ENCODE measurements at places on chromosomes 4 and X. TPM values are rescaled to one million over a fixed set of nuclear protein-coding genes. Genes with fewer than 3 reads are reported as not detected.
A peak's percentile ranks its signal among the peaks of the same experiment; 100 is the strongest.

GRCh38 chr4:81457921-81458520 lies 13.7 kb downstream of the RASGEF1B start:
- DNase-seq = no peak

DNA sequence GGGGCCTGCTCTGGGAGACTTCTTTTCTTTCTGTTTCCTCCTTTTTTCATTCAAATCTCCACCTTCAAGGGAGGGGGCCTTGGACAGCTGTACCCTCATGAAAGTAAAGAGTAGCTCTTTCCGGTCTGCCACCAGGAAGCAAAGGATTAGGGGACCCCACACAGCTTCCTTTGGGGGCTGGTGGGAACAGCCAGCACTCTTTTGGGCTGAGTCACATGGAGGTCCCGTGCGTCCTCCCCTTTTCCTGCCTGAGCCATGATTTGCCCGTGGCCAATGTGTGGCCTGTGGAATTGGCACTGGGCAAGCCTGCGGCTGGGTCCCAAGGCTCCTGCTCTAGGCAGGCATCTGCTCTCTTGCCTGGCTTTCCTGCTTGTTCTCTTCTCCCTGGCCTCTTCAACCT lies 65.5 kb downstream of the FHDC1 start:
- DNase-seq = no peak

Gene C4orf46
- 4.3 TPM for total RNA-seq

GRCh38 chrX:11111947-11112346 lies 815 bp downstream of the HCCS start:
- DNase-seq = no peak

Gene PNMA6A
- total RNA-seq = 0.39 TPM

DNA sequence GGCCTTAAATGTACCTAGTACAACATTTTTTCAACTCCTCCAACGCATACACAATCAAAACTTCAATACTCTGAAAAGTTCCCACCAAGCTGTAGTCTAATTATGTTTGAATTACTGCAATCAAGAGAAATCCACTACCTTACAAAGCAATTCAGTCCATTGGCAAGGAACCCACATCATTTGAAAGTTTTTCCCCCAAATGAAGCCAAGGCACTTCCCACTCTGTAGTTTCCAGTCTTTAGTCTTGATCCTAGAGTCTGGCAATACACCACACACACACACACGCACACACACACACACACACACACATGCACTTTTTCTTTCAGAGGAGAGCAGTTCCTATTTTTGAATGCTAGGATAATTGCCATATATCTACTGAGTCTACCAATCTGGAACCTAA lies 79.6 kb downstream of the ANTXR2 start:
- DNase-seq = no peak

DNA sequence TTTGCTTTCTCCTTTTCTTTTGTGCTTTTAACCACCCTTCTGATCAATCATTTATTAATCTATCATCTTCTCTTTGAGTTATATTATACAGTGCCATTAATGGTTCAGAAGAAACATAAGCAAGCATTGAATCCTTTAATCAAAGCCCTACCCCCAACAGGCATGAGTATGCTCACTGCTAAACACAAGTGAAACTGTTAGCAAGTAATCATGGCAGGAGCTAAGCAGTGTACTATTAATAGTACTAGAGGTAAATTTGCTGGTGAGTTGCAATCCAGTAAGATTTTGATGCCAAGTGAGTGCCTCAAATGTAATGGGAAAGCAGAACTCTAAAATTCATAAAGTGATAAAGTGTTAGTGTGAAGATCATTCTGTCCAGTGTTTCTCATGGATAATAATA lies 57.2 kb downstream of the FNIP2 start:
- DNase-seq = no peak

GRCh38 chrX:31371956-31372355 lies 300.1 kb upstream of the FTHL17 start:
- DNase-seq = no peak

Gene S100G
- total RNA-seq = not detected

- no peak for DNase-seq
Measured at GRCh38 chr4:14168919-14169318, 541.4 kb upstream of the BOD1L1 start.

DNA sequence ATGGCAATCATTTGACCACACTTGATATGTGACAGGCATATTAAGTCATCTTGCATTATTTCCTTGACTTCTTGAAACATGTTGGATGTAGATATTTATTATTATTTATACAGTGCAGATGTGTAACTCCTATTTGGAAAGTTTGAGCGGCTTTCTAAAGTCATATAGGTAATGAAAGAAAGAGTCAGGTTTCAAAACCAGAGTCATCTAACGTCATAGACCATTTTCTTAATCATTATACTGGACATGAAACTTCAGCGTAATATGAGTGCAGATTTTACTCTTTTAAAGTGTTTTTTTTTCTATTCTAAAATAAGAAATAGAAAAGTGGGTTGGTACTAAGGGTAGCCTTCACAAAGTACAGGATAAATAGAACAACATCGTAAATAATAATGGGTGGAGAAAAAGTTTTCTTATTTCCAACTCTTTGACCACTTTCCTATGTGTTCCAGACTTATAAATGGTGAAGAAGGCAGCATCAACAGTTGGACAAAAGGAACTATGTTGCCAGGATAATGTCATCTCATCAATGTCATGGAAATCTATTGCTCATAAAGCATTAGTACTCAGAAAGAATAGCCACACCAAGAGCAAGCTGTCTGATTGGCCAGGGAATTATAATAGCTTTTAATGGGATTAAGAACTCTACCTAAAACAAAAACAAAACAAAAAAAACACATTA lies 108.0 kb upstream of the PCDH18 start:
- no peak for DNase-seq

GRCh38 chr4:4858527-4859324 lies 739 bp upstream of the MSX1 start:
- DNase-seq = peak; percentile 41

DNA sequence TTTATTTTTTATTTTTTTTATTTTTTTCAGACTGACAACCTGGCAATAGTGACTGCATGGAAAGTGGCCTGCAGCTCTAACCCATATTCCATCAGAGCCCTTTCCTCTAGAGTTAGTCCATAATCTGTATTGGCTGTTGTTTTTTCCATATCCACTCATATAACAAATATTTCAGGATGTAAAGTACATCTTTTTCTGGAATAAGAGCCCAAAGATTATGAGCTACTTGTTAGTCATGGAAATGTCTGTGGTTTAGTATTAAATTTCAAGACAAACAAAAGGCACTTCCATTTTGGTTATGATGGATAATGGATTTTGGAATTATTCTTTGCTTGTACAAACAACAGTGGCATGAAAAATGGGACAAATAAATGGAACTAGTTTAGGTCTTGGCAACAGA lies 296.0 kb upstream of the HS3ST1 start:
- no peak for DNase-seq

DNA sequence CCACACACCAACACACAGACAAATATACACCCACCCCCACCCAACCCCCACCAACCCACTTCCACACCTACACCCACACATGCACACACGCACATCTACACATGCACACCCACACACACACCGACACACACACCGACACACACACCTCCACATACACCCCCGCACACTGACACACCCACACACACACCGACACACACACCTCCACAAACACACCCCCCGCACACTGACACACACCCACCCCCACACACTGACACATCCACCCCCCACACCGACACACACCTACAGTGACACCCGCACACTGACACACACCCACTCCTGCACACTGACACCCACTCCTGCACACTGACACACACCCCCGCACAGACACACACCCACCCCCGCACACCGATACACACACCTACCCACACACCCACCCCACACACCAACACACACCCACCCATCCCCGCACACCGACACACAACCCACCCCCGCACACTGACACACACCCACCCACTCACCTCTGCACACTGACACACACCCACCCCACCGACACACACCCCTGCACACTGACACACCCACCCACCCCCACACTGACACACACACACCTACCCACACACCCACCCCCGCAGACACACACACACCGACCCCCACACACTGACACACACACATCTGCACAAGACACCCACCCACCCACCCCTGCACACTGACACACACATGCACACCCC lies 31.1 kb downstream of the FGFRL1 start:
- DNase-seq = no peak

DNA sequence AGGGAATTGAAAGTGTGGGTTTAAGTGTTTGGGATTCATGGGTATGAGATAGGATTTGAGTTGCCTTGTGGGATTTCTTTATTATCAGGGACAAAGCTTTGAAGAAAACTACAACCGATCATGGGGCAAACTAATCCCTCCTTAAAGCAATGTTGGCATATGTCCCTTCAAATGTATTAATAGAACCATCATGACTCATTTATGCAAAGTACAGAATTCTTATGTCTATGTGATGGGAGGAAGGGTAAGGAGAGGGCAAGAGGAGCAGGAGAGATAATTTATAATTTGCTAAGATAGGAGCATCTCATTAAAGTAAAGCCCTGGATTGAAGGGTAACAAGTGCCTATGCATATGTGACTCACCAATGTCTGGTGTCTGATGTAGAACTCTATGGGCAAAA lies 94.2 kb downstream of the PHEX start:
- no peak for DNase-seq

GRCh38 chr4:156328882-156329281 lies 375.2 kb upstream of the CTSO start:
- DNase-seq = no peak

Gene TTC29
- not detected for total RNA-seq

Gene IGSF1
- total RNA-seq = not detected

- no peak for DNase-seq
Measured at GRCh38 chr4:41430792-41431191, 107.2 kb upstream of the LIMCH1 start.

GRCh38 chr4:26451597-26451996 lies 38.7 kb downstream of the CCKAR start:
- no peak for DNase-seq

GRCh38 chr4:110122201-110122600 lies 76.2 kb downstream of the ELOVL6 start:
- no peak for DNase-seq

DNA sequence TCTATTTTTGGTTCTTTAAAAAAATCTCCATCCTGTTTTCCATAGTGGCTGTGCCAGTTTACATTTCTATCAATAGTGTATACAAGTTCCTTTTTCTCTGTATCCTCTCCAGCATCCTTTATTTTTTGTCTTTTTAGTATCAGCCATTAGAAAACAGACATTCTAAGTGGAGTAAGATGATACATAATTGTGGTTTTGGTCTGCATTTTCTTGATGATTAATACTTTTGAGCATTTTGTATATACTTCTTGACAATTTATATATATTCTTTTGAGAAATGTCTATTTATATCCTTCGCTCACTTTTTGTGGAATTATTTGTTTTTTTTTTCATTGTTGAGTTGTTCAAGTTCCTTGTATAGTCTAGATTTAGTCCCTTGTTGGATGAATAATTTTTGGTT lies 382.2 kb upstream of the SPOCK3 start:
- DNase-seq = no peak

Gene TNIP3
- total RNA-seq = not detected

GRCh38 chr4:106160560-106160959 lies 155.4 kb downstream of the TBCK start:
- no peak for DNase-seq

Gene SLC39A8
- 8.4 TPM for total RNA-seq

Gene ZDHHC15
- total RNA-seq = not detected

DNA sequence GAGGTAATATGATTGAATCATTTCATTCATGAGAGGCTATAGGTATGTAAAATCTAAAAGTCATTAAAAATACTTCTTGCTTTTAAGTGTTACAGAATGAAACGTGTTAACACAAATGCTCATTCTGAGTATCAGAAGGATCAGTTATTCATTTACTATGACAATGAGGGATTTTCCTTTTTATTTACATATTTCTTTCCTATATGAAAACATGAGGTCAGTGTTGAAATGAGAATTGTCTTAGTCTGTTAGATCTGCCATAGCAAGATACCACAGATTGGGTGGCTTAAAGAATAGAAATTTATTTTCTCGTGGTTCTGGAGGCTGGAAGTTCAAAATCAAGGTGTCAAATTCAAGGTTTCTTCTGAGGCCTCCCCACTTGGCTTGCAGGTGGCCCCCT lies 181.2 kb downstream of the ARHGAP10 start:
- no peak for DNase-seq

- no peak for DNase-seq
Measured at GRCh38 chrX:13090339-13091110, 46.1 kb upstream of the FAM9C start.

- no peak for DNase-seq
Measured at GRCh38 chr4:6058531-6059374, 40.5 kb upstream of the C4orf50 start.

Gene ING2
- total RNA-seq = 10.0 TPM

GRCh38 chr4:98605216-98605615 lies 53.2 kb downstream of the TSPAN5 start:
- no peak for DNase-seq

- no peak for DNase-seq
Measured at GRCh38 chr4:14529653-14530052, 472.6 kb upstream of the CPEB2 start.

GRCh38 chr4:91058345-91058744 lies 931.2 kb downstream of the CCSER1 start:
- DNase-seq = no peak

- no peak for DNase-seq
Measured at GRCh38 chr4:10074767-10075105, 41.9 kb downstream of the WDR1 start.

DNA sequence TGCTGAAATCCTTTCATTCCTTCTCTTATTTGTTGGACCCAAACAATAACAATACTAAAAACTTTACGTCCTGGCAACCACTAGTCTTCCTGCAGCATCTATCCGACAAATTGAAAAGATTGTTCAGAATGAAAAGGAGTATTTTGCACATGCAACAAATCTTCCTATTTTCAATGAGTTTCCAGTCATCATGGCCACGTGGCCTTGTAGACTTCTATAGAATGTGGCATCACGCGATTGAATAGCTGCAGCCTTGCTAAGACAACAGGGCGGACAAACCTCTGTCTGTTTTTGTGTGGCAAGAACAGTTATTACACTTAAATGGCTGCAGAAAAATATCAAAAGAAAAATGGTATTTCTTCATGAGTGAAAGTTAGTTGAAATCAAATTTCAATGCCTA lies 297.9 kb upstream of the LCORL start:
- DNase-seq = no peak

Gene HSFX3
- total RNA-seq = not detected

Gene FMR1
- total RNA-seq = 105 TPM

GRCh38 chrX:16148896-16149295 lies 18.4 kb upstream of the MAGEB17 start:
- DNase-seq = no peak

- no peak for DNase-seq
Measured at GRCh38 chr4:26094076-26094475, 180.1 kb downstream of the SMIM20 start.

DNA sequence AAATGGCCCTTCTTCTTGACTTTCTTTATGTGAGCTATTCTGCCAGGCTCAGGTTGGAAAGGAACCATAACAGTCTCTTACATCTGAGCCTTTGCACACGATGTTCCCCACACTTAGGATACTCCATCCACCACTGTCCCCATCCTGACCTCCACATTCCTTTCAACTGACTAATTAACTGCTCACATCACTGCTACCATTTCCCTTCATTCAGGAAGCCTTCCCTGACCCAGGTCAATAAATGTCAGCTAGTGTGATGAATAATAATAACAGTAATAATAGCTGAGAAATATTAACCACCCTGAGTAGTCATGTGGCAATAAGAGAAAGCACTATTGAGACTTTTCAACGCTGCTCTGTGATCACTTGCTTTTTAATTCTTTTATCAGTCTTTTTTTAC lies 291.7 kb downstream of the KCNIP4 start:
- DNase-seq = no peak

Gene METAP1
- total RNA-seq = 42.6 TPM

Gene MAGEA4
- total RNA-seq = not detected

GRCh38 chrX:154731184-154731583 lies 19.7 kb downstream of the GAB3 start:
- no peak for DNase-seq

Gene TMEM47
- not detected for total RNA-seq

Data from B cell (primary cell).